ENCODE measurements at places on chromosomes 5 and 9.

- DNase-seq = no peak
Measured at GRCh38 chr9:84856181-84856632, 186.7 kb downstream of the NTRK2 start.

DNA sequence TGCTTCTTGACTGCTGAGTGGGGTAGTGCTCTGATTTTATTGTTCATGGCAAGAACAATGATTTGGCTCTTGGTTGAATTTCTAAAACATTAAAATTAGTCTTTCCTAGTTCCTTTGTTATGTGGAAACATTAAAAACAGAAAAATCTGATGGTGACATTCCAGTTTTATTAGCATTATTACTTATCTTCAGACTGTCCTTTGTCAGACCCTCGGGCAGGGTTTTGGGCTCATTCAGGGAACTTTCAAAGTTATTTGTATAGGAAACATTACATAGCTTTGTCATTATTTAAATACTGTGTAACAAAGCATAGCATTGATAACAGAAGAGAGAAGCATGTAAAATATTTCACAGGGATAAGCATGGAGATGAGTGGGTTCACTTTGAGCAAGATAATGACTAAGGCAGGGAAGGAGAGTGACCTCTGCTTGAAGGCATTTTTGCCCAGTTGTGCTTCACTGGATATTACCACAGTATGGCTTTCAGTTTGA is 119.9 kb downstream of the KDM4C start:
- DNase-seq = no peak

GRCh38 chr9:4820168-4820567 is 27.4 kb downstream of the RCL1 start:
- no peak for DNase-seq

DNA sequence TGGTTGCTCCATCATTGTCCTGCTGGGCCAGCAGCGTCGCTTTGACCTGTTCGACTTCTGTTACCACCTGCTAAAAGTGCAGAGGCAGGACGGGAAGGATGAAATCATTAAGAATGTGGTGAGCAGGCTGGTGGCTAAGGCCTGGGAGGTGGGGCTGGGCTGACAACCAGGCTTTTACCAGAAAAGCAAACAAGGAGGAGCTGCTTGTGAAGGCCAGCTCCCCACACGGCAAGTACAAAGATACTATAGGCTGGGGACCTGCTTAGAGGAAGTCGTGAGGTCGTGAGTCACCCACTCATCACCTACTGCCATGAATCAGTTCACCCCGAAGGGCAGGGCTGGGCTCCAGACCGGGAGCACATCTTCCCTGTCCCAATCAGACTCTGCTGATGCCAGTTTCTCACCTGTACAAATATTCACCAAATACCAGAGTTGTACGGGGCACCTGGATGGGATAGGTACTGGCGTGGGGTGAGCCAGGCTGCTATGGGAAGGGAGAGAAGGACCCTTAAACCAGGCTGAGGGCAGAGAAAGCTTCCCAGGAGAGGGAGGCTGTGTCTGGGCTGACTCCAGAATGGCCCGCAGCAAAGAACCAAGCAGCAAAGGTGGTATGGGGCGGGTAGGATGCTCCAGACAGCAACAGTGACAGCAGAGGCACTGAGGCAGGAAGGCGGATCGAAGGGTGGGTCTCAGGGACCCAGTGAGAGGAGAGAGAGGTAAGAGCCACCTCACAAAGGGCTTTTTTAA is 69.3 kb upstream of the NIPAL4 start:
- peak; percentile 85 for DNase-seq

DNA sequence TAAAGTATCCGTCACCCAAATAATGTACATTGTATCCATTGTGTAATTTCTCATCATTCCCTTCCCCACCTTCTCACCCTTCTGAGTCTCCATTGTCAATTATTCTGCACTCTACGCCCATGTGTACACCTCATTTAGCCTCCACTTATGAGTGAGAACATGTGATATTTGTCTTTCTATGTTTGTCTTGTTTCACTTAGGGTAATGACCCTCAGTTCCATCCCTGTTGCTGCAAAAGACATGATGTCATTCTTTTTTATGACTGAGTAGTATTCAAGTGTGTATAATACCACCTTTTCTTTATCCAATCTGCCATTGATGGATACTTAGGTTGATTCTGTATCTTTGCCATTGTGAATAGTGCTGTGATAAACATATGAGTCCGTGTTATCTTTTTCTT is 4.9 kb upstream of the SPATA31C2 start:
- DNase-seq = no peak

GRCh38 chr9:128862401-128862851 is 19.3 kb downstream of the KYAT1 start:
- DNase-seq = no peak

- DNase-seq = no peak
Measured at GRCh38 chr9:95383845-95384244, 66.3 kb upstream of the FANCC start.

DNA sequence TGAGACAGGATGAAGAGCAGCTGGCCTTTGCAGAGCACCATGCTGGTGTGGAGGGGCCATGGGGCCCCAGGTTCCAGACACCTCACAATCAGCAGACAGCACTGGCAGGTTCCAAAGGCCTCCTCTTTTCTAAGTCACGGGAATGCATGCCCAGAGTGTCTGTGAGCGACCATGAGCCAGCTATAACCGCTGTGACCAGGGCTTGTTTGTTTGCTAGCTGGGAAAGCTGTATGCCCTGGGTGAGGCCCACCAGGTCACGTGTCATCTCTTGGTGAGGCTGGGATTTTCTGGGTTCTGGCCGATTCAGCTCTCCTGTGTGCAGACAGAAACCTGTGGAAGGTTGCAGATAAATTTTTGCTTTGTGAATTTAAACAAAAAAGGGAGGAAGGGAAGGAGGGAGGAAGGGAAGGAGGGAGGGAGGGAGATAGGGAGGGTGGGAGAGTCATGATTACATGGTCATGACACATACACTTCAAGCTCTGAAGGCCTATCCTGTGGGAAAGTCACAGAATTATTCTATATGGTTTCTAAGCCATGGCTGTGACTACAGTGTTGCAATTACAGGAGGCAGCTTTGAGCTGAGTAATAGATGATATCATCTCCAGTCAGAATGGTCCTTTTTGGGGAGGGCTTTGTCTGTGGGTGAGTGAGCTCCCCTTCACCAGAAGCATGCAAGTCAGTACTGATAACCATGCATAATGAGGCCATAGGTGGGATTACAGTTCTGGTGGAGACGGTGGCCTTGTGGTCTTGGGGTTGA is 37.2 kb downstream of the PAPPA start:
- no peak for DNase-seq

DNA sequence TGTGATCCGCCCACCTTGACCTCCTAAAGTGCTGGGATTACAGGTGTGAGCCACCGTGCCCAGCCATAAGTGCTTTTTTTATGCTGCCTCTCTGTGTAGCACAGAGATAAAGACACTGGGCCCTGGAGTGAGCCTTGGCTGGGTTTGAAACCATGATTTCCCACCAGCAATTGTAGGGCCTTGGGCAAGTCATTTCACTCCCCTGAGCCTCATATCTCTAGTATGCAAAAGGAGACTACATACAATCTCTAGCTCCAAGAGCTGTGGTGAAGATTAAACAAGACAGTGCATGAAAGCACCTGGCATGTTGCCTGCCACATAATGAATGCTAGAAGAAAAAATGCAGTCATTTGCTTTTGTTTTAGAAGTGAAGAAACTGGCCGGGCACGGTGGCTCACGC is 3.9 kb downstream of the FABP6 start:
- DNase-seq = no peak

DNA sequence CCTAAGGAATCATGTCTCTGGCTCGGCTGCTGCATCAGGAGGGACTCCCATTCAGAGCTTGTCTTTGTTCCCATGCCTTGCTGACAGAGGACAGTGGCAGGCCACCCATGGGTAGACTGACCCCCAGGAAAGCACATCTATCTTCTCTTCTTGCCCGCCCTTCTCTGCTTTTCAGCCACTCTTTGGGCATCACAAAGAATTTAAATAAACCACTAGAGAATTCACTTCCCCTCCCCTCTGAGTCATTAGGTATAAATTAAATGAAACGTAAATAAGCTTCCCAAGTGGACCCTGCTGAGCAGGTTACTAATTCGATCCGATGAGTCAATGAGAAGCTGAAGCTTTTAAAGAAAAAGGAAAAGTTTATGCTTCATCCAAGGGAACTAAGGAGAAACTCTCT is 97.0 kb downstream of the DRD1 start:
- DNase-seq = no peak

DNA sequence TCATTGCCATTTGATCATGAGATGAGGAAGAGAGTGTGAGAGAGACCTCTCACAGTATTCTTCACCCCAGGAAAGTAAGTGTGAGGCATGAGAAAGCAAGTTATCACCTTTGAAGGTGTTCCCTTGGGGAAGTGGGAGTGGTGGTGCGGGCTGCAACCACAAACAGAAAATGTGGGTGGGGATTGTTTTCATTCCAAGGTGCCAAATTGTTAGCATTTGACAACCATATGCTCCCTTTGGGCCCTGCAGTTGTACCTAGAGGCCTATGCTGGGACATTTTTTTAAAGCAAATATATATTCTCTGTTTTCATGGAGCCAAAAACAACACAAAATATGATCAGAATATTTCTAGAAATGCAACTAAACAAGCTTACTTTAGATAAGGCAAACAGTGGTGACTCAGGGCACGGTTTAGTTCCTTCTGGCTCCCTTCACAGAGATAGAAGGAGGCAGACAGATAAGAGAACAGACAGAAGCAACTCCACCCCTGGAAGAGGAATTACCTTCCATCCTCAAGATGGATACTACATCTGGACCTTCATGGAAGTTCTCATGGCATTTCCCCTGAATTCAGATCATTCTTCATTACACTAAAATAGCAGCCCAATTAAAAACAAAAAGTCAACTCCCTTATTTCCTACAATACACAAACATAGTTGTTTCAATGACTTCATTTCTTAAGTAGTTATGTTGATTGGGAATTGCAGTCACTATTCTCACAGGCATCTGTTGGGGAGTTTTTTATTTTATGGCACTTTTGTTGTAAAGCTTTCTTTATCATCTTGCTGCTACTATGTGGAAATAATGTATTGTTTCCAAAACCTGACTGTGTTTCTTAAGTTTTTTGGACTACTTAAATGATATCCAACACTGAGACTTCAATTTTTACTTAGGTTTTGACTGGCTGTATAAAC is 416.6 kb downstream of the PLK2 start:
- no peak for DNase-seq

DNA sequence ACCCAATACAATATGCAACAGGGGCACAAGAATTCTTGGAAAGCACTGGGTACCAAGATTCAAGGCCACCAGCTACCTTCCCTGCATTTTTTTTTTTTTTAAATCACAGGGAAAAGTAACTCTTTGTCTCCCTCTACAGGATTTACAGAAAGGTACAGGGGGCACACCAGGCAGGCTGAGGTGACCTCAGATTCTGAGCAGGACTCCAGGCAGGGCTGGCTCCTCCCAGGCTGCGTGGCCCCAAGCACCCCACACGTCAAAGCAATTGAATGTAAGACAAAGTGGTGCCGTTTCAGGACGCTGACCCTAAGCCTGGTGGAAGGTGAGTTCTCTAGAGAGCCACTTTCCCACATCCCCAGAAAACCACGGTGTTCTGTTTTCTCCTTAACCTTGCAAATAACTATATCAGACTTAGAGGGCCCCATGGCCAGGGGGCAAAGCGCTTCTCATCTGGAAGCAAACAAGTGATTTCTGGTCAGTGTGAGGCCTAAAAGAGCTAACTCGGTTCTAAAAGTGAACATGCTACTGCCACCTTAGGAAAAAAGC is 222.6 kb downstream of the ROR2 start:
- DNase-seq = peak; percentile 52

- no peak for DNase-seq
Measured at GRCh38 chr5:132069561-132069960, 4.0 kb upstream of the CSF2 start.

GRCh38 chr9:122912964-122913673 is at the start of gene ZBTB6:
TSS of gene ZBTB6 (minus strand) at chr9:122913323. CDS start at chr9:122912072, 1,251 bp downstream.
- DNase-seq = peak; percentile 80

- DNase-seq = no peak
Measured at GRCh38 chr5:3118340-3118739, 366.9 kb upstream of the IRX2 start.

DNA sequence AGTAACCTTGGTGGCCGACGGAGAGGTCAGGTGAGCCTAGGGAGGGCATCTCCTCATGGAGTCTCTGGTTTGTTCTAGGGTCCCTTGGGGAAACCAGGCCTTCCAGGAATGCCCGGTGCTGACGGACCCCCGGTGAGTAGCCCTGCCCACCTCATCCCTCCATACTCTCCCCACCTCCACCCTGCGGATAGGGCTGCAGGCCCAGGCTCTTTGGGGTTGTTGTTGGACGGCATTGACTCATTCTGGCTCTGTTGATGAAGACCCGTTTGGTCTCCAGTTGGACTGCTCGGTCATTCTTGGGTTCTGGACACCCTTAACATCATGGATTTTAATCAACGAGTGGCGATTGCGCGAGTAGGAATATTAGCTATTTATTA is 112.3 kb upstream of the FCN2 start:
- no peak for DNase-seq

Measured in activated T-cell treated with anti-CD3 and anti-CD28 coated beads, Interleukin-2, amount 50 U/mL, for 72 hours (primary cell).